ENCODE measurements at places on chromosomes 16 and 17.

DNA sequence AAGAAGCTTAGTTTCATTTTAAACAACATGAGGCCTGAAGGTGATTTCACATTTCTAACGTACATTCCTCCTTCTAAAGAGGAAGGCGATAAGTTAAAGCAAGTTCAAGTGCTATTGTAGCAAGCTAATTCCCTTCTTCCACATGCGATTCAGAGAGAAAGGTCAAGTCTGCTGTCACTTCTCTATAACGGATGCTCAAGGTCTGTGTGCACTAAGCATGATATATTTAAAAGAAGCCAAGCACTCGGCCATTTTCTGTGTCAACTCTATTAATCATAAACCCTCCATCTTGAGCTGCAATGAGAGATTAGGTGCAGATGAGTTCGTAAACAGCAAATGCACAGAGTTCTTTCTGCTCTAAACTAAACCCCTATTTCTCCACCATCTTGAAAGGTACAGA, 568.8 kb upstream of the ZFHX3 start:
- no peak for DNase-seq

GRCh38 chr17:45200701-45201100, 21.0 kb upstream of the FMNL1 start:
- peak; percentile 20 for DNase-seq

GRCh38 chr16:77963185-77964044, 58.9 kb upstream of the CLEC3A start:
- no peak for DNase-seq

DNA sequence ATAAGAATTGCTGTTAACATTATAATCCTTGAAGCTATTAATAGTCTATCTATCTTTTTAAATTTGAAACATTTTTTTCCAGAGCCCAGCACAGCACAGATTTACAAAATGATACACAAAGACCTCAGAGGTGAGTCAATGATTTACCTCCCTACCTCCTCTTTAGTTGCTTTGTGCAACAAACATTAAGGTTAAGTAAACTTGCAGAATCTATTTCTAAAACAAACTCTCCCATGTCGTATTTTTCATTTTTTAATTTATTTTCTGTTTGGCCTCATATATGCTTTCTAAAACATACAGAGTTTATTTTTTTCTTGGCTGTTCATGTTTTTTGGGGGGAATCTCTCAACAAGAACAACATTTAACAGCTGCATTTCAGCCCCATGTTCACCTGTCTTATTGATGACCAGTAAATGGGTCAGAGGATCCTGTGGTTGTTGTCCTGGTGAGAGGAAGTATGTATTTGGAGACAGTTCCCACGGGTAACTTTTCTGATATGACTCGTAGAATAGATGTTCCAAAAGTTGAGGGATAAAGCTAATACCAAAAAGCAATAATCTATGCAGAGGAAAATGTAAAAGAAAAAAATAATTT, 42.6 kb downstream of the ABCA9 start:
- no peak for DNase-seq

DNA sequence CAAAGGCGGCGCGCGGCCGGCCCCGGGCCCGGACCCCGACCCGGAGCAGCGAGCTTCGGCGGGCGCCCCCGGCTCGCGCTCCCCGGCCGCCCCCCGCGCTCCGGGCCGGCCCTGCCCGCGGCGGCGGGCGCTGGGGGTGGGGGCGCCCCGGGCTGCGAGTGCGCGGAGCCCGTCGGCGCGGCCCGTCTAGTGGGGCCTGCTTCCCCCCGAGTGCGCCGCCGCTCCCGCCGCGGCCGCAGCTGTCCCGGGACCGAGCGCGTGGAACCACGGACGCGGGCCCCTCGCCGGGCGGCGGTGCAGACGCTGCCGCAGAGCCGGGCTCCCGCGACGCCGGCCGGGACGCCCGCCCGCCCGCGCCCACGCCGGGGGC, 308 bp downstream of the ADCY9 start:
- DNase-seq = no peak

- peak; percentile 63 for DNase-seq
Measured at GRCh38 chr16:73405851-73406250, 357.9 kb upstream of the ZFHX3 start.

- DNase-seq = no peak
Measured at GRCh38 chr17:4445731-4446130, 12.0 kb downstream of the SPNS3 start.

DNA sequence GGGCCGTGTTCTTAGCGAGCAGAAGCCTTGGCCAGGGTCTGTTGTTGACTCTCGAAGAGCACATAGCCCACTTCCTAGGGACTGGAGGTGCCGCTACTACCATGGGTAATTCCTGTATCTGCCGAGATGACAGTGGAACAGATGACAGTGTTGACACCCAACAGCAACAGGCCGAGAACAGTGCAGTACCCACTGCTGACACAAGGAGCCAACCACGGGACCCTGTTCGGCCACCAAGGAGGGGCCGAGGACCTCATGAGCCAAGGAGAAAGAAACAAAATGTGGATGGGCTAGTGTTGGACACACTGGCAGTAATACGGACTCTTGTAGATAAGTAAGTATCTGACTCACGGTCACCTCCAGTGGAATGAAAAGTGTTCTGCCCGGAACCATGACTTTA, 18.5 kb downstream of the RSPRY1 start:
- no peak for DNase-seq

DNA sequence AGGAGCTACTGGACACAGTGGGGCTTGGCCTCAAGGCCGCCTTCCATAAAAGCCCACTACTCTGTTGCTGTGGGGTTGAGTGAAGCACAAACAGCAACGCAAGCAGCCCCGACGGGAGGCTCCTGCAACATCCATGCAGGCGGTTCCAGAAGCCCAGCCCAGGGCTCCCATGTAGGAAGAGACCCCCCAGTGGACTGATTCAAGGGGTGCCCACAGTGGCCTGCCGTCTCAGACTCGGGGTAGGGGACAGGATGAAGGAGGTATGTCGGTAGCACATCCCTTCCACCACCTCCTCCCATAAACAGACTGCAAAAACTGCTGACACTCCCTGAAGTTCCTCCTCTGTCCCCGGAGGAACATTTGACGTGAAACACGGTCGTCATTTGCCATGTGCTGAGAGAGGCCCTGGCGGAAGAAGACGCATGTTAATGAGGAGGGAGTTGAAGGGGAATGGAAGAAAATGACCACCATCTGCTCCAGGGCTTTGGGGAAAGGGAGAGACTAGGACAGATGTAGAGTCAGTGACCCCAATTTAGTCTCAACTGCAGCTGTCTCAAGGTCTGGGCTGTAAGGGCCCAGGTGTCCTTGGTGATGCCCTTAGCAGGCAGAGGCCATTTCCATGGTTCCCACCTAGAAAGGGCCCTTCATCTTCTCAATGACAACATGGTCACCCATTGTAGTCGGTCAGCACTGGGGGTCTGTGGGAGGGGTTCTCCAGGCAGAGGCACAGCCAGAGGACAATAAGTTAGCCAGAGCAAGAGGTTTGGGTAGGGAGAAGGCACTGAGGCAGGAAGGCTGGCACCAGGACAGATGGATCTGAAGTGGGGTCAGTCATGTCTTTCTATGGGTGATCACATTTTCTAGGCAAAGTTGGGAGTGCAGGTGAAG, 200.6 kb downstream of the CPPED1 start:
- no peak for DNase-seq
